ENCODE measurements at places on chromosomes 12 and 14.
A peak's percentile ranks its signal among the peaks of the same experiment; 100 is the strongest.

DNA sequence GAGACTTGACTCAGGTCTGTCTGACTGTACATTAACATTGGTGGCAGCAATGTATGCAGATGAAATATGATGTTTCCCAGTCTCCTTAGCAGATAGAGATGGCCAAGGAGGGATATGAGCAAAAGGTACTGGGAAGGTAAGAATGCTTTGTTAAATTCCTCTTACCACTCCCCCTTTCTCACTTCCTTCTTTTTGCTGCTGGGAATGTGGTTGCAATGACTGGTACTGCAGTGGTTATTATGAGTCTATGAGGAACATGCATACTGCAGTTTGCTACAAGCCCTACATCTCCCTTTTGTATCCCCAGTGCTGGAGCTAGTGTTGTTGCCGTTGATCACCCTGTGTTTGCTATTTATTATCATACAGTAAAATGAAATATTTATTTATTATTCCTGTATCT is 35.9 kb downstream of the ALDH1L2 start:
- DNase-seq = no peak

GRCh38 chr12:56951582-56952339 is 5.6 kb downstream of the RDH16 start:
- no peak for DNase-seq

DNA sequence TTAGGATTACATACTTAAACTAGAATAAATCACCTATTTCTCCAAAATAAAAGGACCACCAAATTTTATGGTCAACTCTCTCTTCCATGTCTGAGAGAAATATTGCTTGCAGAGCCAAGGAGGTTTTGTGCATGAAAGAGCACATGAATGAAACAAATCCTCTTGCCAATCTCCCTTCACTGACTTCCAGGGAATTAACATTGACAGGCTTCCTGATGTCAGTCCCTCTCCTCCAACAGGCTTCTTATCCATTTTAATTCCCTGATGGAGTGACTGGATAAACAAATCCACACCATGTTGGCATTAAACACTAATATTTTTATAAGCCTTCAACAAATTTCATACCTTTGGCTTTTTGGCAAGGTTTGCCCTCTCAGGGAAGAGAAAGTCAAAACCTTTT is 45.3 kb upstream of the CNTN1 start:
- no peak for DNase-seq

DNA sequence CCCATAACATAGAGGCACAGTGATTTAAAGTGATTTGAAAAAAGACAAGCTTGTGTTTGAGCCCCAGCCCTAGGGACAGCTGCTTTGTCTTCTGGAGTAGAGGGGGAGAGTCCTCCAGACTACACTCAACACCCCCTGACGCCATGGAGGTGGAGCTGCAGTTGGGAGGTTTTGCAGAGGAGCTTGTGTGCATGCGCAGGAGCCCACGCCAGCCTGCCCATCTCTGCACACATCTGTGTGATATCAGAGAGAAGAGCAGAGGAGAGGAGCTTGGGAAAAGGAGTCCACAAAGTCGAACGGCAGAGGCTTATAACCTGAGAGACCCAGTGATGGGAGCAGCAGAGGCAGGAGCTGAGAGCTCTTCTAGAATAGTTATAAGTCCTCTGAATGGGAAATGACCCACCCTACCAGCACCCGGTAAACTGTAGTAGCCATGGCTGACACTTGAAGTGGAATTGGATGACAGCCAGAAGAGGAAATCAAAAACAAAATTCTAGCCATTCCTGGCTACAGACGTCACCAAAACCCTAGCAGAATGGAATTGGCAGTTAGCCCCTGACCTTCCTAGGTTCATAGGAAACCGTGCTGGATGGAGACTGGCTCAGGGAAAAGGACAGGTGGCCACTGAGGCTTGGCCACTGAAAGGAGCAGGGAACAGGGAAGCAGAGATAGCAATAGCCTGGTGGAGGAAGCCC is 185.1 kb upstream of the VASH1 start:
- peak; percentile 5 for DNase-seq

DNA sequence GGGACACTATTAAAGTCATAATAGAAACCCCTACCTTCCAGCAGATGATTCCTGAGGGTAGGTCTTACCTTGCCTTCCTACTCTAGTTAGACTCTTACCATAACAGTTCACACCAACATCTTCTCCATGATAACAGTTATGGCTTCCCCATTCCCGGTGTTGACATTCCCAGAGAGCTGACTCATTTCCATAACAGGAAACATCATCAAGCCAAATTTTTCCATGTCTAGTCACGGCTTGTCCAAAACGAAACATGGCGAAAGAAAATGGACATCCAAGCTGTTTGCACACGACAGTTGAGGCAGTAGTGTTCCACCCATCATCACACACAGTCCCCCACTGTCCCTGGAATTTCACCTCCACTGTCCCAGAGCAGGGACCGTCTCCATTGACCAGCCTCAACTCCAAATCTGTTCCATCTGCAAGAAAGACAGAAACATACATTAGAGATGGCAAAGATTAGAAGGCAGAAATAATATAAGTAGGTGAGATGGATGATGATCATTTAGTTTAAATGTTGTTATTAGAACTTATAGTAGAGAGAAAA is 10.6 kb downstream of the CD163L1 start:
- DNase-seq = no peak

DNA sequence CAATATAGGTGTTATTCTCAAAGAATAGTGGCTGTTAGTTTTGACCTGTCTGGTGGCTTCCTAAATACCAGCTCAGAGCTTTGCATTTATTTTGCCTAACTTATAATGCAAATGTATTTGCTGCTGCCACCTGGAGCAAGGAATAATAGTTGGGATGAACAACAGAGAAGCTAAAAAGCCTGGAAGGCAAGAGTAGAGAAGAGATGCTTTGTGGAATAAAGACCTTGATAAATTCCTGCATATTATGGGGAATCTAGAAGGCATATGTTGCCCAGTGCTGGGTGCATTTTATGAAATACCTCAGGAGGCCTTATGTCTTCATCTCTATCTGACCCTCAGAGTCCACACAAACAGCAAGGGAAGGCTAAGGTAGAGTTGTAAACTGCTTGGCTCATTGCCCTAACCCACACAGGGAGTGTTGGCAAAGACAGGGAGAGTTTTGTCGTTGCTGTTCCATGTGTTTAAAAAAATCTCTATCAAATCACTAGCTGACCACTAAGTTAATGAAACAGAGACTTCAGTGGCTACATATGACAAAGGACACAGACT is 53.7 kb upstream of the SCAF11 start:
- DNase-seq = no peak

GRCh38 chr14:28603606-28604005 is 163.0 kb upstream of the FOXG1 start:
- DNase-seq = no peak

DNA sequence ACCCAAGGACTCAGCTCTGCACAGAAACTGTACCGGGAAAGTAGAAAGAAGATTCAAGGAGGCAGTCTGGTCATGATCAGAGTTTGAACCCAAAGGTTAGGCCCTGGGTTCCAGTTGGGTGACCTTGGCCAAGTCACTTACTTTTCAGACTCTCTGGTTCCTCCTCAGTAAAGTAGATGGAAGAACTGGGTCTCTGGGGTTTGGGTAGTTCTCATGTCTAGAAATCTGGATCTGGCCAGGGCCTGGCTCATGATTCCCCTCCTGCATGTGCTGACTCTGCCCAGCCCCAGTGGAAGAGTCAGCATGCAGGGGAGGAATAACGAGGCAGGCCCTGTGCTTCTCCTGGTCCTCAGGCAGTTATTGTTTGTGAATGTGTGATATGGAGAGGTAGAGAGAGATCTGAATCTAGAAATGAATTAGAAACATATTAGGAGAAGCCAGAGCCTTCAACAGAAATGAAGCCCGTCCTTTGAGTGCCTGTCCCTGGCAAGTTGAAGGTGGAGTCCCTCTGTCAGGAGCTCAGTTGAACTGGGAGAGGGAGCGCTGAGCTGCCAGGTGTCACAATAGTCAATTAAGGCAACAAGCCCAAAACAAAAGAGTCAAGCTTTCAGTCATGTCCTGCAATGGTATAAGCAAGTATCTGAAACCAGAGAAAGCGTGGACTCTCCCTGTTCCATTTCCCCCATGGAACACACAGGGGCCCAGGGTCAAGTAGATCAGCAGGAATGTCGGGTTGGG is 131.3 kb upstream of the HIF1A start:
- DNase-seq = no peak

DNA sequence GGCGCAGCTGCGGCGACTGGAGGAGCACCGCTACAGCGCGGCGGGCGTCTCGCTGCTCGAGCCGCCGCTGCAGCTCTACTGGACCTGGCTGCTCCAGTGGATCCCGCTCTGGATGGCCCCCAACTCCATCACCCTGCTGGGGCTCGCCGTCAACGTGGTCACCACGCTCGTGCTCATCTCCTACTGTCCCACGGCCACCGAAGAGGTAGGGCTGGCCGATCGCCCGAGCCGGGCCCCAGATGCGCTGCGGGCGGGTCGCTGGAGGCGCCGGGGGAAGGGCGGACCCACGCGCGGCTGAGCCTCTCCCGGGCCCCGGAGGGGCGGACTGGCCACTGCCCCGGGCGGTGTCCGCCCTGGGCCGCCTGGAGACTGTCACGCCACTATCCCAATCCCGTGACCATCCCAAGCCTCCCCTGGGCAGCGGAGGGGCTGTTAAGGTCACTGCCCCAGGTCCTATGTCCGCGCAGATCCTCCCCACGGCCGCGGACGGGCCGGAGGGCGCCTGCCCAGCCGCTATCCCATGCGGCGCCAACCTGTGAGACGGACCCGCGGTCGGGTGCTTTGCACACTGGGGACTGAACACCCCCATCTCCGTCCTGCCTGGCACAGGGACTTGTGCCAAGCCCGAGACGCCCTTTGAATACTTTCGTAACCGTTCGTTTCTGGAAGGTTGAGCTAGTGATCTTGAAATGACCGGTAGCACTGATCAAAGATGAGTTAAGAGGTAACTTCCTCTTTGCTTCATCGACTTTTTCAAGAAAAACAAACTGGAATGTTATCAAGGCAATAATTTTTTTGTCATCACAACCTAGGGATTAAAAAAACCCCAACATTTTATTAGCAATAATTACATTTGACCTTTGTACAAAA is 725 bp downstream of the CHPT1 start:
- no peak for DNase-seq

GRCh38 chr12:5185435-5186069 is 141.9 kb downstream of the KCNA5 start:
- DNase-seq = no peak

- DNase-seq = no peak
Measured at GRCh38 chr14:98230411-98230810, 1041.6 kb downstream of the BCL11B start.

DNA sequence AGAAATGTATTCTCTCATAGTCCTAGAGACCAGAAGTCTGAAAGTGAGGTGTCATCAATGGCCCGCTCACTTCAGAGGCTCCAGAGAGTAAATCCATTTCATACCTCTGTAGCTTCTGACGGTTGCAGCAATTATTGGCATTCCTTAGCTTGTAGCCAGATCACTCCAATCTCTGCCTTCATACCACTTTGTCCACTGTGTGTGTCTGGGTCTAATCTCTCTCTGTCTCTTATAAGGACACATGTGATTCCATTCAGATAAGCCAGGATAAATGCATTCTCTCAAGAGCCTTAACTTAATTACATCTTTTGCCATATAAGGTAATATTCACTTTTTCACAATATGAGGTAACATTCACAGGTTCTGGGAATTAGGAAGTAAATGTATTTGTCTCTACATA is 365.7 kb downstream of the GXYLT1 start:
- DNase-seq = no peak

GRCh38 chr14:52094546-52095271 is 25.9 kb upstream of the NID2 start:
- DNase-seq = no peak
